ENCODE measurements at places on chromosomes 5 and 9.

GRCh38 chr5:140141241-140141640 lies 15.5 kb downstream of the IGIP start:
- no peak for DNase-seq

DNA sequence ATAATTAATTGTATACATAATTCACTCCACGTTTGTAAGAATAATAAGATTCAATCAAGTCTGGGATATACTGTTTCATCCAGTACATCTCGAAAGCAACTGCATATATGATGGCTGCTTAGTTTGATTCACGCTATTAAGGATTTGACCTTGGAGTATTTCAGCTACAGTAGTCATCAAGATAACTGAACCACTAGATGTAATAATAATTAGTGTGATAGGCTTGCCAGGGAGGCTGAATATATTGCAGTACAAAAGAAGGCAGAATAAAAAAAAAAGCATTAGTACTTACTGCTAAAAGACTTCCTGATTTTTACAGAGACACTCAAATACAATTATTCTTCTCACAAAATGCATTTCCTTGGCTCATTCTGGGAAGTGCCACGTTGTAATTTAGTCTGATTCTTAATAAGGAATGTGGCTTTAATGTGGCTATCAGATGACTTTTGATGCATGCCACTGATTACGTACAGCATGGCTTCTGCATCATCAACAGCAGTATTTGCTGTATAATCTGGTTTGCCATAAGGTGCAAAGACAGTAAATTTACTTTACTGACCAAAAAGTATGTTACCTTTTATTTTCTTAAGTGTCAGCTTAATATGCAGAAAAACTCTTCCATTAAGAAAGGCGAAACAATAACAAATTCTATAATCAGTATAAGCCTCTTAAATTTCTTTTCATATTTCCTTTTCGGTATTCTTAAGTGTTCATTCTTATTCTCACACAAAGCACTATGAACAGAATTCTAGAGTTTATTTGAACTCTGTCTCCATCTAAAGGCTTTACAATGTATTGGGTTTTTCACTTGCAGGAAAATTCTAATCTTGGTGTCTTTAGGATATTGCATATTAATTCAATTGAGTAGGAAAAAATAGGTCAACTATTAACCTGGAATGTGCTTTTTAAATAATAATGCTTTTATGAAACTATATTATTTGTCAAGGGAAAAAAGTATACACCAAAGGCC lies 166.4 kb downstream of the SLF1 start:
- DNase-seq: no peak

DNA sequence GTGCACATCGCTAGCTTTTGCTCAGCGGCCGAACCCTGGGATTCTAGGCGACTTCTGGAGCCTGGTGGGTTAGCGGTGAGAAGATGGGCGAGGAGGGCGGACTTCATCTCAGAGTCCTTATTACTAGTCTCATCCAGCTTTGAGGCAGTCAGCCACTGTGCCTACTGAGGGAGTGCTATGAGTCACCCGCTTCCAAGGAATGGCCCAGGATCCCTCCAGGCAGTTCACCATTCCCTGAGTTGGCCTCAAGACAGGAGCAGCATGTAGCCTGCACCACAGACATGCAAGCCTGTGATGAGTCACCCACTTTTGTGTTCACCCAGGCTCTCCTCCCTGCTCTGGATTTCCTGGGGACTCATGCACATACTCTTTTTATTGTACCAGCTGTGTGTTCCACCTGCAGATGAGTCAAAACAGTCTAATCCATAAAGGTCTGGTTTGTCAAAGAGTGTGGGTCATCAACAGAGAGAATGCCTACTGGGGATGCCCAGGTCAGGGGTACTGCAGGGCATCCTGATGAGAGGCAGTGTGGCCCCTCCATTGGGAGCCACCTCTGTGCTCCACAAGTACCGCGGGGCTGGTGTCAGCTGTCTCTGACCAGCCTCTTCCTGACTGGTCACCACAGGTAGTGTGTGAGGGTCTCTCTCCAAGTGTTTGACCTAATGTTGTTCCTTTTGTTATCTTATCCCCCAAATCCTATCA lies 20.2 kb downstream of the SLC22A5 start:
- DNase-seq: peak; percentile 99

DNA sequence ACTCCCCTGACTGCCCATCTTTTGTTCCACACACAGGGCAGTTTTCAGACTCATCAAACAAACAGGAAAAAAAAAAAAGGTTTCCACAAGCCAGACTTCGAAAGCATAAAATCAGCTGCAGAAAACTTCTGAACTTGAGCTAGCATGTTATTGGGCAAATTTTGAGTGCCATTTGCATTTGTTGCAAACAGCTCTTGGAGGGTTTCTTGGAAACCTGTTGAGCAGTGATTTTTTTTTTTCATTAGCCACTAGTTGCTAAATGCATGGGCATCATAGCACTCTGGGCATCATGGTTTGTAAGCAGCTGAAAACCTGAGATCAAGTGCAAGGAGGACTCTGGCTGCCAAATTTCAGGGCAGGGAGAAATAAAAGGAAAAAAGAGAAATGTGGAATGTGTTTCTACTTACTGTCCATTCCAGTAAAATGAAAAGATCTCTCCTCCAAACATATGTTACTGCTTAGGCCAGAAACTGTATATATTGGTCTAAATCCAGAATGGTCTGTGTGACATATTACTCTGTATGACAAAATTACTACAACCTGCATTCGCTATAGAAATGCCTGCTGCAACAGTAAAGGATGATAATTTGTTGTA lies 85.2 kb upstream of the SMIM23 start:
- no peak for DNase-seq

DNA sequence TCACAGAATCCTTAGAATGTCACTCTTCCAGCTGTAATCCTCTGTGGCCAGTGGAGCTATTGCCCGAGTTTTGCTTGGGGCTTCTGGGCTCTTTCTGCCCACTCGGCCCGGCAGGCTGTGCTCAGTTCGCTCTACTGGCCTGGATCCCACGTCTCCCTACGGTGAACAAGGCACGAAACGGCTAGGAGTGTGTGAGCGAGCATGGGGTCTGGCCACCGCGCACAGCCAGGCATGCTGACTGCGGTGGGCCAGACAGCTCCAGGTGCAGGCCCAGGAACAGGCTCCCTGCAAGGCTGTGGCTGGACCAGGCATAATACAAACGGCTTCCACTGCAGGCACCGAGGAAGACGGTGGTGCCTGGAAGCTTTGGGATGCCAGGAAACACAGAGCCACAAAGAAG lies 2035.5 kb upstream of the ACO1 start:
- no peak for DNase-seq

- peak; percentile 96 for DNase-seq
Observed at GRCh38 chr5:132426525-132427138, 57.1 kb downstream of the SLC22A5 start.

DNA sequence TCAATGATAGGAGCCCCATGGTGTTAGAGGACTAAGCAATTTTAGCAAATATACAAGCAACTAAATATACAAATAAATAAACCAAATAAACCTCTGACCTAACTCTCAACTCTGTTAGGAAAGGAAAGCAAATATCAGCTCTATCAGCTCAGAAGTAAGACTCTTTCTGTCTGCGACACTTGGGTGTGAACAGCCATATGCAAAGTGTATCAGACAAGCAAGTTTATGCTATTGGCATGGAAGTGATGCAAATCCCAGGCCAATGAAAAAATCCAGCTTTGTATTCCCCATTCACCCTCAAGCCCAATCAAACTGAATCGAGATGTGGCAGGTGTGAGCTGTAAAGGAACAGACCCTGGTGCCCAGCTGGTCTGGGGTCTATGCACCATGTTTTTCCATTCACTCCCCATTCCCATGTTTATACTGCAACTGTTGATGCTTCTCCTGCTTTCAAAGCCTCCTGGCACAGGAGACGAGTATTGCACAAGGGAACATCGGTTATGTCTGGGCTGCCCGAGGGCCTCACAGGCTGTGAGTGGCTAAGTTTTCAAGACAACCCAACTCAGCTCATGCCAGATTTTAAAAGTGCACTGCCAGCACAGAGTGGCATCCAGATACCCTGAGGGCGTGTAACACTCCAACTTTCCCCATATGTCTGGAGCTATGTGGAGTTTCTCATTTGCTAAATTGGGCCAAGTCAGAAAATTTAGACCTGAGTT lies 73.1 kb downstream of the FEM1C start:
- no peak for DNase-seq

- no peak for DNase-seq
Observed at GRCh38 chr5:179326122-179326927, 18.9 kb downstream of the ADAMTS2 start.

GRCh38 chr5:150068961-150069645 lies 17.3 kb downstream of the CSF1R start:
- DNase-seq: no peak

GRCh38 chr9:131942146-131942720 lies 137.4 kb downstream of the MED27 start:
- DNase-seq: no peak

DNA sequence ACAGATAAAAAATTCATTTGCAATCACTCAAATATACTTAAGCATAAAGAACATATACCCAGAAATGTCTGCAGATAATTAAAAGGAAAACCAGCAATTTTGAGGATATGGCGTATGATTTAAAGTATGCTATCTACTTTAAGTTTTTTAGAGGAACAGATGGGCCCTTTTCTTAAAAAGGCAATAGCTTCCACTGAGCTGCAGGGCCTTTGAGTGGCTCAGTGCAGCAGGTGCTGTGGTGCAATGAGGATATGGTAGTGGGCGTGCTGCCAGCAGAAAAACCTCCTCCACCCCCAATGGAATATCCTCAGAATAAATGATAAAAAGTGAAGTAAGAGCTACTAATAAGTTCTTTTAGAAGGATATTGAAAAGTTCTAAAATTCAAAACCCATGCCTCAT lies 814.5 kb downstream of the MTRR start:
- no peak for DNase-seq

GRCh38 chr9:5264219-5264595 lies 33.0 kb downstream of the INSL4 start:
- DNase-seq: no peak

DNA sequence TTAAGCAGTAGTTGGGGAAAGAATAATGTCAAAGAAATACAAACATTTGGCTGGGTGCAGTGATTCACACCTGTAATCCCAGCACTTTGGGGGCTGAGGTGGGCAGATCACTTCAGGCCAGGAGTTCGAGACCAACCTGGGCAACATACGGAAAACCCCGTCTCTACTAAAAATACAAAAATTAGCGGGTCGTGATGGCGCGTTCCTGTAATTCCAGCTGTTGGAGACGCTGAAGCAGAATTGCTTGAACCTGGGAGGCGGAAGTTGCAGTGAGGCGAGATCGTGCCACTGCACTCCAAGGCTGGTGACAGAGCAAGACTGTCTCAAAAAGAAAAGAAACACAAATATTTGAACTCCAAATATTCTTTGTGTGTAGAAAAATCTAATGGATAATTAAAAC lies 4.7 kb downstream of the MATR3 start:
- DNase-seq: no peak

GRCh38 chr9:36956908-36957307 lies 77.2 kb downstream of the PAX5 start:
- DNase-seq: no peak

DNA sequence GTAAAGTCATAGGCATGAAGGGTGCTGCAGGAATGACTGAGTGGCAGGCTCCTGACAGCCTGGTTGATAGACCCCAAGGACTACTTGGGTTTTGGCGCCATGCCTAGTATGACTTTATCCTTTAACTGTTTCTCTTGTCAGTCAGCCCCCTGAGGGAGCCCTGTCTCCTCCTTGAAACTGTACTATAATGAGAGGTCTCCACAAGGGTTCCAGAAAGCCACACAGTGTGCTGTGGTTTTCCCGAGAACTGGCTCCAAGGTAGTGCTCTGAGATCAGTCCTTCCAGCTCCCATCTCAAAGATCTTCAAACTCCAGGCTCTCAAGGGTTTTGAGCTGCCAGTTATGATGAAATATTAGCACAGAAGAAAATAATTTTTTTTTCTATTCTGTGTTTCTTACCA lies 26.7 kb upstream of the TNC start:
- peak; percentile 63 for DNase-seq

DNA sequence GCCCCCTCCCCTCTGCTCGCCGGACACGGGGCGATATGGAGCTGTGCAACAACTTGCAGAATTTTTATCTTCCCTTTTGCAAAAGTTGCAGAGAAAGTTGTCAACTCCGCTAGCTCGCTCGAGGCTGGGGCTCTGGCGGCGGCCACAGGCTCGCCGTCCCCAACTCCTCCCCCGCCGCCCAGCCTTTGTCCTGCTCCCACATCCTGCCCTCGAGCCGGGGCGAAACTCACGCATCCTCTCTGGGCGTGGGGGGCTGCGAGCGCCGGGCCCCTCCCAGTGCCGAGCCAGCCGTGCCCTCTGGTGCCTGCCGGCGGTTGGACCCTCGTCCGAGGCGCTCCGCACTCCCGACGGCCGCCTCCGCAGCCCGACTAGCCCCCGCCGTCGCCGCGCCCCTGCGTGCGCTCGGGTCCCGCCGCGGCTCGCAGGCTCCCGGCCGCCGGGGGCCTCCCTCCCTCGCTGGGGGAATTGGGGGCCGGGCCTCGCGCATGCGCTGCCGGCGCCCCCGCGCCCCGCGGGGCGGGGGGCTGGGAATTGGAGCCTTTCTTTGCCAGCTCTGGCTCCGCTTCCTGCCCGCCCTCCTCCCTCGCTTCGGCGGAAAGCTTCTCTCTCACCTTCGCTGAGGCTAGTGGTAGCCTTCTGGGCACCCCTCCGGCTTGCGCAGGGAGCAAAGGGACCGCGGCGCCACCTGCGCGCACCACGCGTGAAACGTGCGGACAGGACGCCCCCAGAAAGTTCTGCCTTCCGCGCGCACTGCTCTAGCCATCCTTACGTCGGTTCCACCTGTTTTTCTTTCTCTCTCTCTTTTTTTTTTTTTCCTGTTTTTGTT lies at the start of gene CCNJL:
Gene CCNJL, minus strand, starts transcription at position 431 of the 826 bp plus-strand sequence. CDS start 641 bp downstream, outside the sequence.
- peak; percentile 34 for DNase-seq

DNA sequence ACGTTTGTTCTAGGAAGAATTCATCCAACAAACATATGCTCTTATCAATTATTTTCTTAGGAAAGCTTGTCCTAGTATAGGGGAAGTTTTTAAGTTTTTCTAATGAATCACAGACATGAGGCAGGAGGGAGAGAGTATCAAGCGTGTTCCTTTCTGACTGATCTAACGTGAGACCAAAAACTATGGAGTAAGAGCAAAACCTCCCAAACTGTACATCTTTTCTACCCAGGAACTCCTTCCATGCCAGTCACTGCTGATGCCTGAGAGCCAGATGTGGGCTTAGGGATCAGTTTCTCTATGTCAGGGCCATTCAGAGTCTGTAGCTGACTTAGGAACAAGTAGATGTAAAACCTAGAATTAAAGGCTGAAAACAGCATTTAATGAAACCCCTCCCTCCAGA lies 51.7 kb upstream of the NFIB start:
- DNase-seq: no peak

Data from RCC 7860 (cell line).